Activated T-cell treated with anti-CD3 and anti-CD28 coated beads for 48 hours (primary cell): ENCODE measurements at places on chromosomes 12 and 14.
A peak's percentile ranks its signal among the peaks of the same experiment; 100 is the strongest.

DNA sequence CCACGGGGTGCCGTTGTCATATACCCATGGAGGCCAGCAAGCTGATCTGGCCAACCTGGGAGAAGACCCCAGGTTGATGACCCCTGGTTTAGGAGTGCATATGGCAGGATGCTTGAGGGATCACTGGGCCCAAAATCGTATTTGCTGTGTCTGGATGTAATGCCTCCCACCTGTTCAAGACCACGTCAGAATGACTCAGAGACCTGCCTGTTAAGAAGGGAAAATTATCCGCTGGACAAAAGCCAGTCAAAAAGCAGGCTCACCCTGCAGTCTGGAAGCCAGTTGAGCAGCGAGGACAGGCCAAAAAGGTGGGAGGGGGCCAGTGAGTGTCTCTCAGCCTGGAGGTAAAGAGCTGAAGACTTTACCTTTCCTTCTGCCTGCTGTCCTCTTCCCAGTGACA is 449.2 kb downstream of the DPF3 start:
- DNase-seq = no peak

DNA sequence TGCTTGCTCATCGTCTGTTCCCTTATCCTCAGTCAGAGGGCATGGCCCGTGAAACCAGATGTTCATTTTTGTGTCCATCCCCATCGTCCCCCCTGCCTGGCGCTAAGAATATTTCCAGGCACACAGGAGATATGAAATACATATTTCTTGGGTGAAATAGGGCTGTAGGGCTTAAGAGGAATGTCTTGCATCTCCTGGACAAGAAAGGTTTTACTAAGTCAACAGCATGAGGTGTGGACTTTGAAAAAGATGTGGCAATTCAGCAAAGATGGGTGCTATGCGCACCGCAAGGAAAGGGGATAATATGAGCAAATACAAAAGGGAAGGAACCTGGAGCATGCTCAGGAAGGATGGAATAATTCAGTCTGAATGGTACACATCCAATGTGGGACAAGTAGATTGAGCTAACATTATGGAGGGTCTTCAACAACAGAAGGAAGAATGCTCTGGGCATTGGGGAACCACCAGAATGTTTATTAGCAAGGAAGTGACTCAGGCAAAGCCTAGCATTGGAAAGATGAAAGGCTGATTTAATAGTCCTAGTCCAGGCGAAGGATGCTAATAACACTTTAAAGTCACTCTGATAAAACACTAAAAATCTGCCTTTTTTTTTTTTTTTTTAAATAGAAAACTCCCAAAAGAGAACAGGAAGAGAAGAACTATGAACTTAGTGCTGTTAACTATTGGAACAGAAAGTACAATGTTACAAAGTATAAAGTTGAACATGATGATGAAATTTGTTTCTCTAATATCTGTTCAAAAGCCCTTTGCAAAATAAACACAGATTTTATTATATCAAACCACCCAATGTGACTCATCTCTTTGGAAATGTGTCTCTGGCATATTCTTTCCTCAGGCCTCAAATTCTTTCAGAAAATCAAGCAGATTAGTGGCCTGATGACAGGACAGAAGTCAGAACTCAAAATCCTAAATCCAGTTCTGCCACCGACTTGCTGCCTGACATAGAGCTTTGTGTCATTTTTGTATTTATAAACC is 449.5 kb downstream of the BCAT1 start:
- no peak for DNase-seq

GRCh38 chr12:30598889-30599288 is 96.8 kb downstream of the IPO8 start:
- no peak for DNase-seq

DNA sequence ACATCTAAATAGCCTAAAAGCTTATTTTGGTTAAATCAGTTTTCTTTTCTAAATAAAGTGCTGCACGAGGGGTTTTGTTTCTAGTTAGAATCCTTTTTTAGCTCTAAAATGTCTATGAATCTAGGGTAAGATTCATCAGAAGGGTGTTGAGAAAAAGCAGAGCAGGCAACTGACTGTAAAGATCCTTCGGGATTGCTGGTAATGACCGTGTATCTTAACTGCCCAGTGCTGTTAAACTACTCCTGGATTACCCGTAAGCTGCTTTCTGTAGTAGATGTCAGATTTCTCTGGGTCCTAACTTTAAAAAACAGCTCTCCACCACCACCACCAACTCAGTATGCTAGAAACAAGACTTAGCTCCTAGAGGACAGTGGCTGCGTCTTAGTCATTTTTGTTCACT is 39.2 kb downstream of the DACT1 start:
- no peak for DNase-seq

- DNase-seq = no peak
Measured at GRCh38 chr12:39697108-39697507, 77.5 kb upstream of the ABCD2 start.

- DNase-seq = no peak
Measured at GRCh38 chr14:34710744-34711143, 3.6 kb downstream of the CFL2 start.

DNA sequence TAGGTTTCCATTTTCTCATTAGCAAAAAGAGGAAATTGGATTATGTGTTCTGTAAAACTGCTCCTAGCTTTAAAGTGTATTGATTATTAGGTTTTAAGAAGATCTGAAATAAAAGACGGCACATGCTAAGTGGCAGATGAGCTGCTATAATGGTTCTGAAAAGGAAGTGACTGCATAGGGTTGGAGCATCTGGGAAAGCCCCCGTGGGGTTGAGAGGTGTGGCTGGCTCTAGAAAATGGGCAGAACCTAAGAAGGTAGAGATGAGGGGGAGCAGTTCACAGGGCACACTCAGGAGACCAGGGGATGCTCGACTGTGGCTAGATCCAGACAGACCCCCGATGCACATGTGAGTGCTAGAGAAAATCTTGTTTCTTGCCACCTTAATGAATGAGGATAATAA is 1.9 kb downstream of the IFNG-AS1 start:
- peak; percentile 3 for DNase-seq

GRCh38 chr12:124769881-124770512 is 93.7 kb downstream of the SCARB1 start:
- no peak for DNase-seq

DNA sequence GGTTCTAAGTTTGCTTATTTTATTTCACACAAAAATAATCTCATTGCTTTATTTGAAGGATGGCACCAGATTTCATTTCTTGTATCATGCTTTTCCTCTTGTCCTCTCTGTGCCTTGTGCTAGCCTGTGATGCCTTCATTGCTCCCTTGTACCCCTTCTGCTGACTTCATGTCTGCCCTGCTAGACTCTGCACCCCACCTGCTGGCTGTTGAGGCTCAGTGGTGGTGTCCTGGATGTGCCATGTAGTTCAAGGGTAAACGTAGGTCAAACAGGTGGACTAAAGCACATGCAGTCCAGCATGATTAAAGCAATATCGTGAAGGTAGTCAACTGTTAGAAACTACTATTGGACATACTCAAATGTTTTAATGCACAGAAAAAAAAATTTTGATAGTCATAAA is 21.6 kb downstream of the MRPS35 start:
- DNase-seq = no peak

GRCh38 chr14:24463884-24464785 is 21.6 kb upstream of the SDR39U1 start:
- DNase-seq = no peak

GRCh38 chr12:12918781-12919389 is 27.5 kb downstream of the GPRC5A start:
- DNase-seq = no peak

DNA sequence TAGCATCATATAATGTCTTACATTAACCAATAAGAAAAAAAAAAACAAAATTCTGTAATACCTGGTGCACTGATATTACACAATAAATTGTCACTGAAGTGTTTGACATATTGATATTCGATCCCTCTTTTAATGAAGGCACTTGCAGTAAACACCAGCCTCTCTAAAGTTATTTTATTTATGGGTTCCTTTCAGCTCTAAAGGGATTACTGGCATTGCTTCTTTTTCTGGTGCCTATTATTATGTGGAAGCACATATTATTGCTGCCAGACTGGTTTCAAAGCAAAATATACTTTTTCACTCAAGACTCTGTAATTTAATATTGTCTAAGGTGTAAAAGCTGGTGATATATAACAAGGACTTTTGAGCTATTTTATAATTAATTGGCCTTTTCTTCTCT is 1090.5 kb downstream of the TRHDE start:
- no peak for DNase-seq

DNA sequence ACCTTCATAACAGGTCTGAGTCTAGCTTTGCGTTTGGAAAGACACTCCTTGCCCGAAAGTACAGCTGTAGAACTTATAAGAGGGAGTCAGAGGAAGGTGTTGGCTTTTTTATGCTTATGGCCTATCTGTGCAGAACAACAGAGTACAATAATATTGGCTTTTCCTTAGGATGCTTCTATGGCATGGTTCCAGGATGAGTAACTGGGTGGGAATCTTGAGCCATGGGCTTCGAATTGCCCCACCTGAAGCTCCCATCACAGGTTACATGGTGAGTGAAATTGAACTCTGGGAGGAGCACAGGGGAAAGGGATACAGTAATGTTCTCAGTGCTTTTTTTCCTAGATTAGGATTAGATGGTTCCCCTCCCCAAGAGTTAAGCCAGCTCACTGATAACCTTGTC is 13.0 kb downstream of the PARP2 start:
- no peak for DNase-seq

- DNase-seq = no peak
Measured at GRCh38 chr12:45257185-45257930, 41.5 kb downstream of the ANO6 start.

- no peak for DNase-seq
Measured at GRCh38 chr14:85566603-85567002, 36.7 kb downstream of the FLRT2 start.

GRCh38 chr12:56271031-56271430 is 4.3 kb downstream of the COQ10A start:
- DNase-seq = no peak

DNA sequence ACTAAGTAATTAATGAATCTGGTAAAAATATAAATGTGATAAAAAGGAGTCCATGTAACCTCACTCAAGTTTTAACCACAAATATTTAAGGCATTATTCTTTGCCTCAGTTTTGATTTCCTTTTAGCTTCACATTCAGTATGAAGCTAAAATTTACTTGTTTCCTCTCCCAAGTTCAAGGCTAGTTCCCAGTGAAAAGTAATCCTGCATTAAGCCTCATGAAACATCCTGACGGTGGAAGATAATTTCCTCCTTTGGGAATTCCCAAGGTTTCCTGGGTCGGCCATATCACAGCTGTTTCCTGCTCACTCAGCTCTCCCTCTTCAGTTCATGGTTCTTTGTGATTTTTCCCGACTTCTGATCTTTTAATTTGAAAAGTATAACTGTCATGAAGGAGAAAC is 1256.8 kb upstream of the FLRT2 start:
- no peak for DNase-seq

DNA sequence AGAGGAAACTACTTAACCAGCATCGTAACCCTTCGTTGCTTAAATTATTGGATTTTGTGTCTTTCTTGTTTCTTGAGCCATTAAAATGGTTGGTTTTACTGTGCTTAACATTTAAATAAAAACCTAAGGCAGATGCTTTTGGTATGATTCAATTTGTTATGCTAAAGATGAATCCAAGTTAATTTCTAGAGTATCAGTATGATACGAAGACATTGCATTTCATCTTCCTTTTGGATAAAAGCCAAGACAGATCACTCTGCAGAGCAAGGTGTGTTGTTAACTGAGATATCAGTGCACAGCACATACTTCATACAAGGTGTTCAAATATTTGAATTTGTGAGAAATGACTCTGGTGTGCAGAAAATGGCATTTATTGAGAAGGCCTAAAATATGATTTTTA is 480.5 kb downstream of the PCNX1 start:
- DNase-seq = no peak

GRCh38 chr12:46546634-46547273 is 174.2 kb upstream of the SLC38A2 start:
- no peak for DNase-seq

DNA sequence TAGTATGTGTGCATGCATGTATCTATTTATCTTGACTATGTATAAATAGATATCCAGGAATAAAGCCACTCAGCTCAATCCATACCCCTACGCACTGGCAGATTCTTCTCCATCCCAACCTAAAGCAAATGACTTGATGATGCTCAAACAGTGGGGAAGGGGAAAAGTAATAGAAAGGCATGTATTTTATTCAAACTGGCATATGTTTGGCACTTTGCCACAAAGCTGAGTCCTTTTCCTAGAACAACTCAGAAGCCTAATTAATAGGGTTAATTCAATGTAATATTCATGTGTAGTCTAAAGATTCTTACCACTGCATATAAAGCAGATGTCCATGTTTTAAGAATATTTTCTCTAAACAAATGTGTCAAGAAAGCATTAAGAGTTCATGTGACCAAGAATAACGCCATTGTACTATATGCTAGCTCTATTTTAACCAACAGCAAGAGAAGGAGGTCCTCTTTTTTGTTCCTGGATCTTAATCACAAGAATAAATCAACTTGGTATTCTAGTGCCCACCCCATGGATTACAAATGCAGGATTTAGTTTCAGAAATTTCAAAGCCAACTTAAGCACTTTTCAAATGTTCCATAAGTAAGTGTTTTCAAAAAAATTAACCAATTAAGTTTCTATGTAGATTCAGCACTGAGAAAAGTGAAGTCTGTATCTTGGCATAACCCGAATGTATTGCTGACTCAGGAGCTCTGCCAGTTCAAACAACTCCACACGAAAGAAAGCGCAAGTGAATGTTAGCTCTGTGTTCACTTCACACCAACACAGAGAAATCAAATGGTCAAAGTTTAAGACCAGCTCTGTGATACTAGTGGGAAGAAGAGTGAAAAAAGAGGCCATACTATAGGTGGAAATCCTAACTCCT is 233.6 kb downstream of the MED13L start:
- no peak for DNase-seq

- DNase-seq = no peak
Measured at GRCh38 chr14:22488522-22489243, 100.3 kb downstream of the DAD1 start.

GRCh38 chr12:12068751-12069150 is 2.0 kb upstream of the BCL2L14 start:
- DNase-seq = no peak

GRCh38 chr14:103073367-103073875 is 10.6 kb upstream of the LBHD2 start:
- no peak for DNase-seq

- no peak for DNase-seq
Measured at GRCh38 chr12:82852529-82852928, 165.8 kb downstream of the TMTC2 start.

GRCh38 chr12:82805812-82806497 is 119.2 kb downstream of the TMTC2 start:
- no peak for DNase-seq

- no peak for DNase-seq
Measured at GRCh38 chr12:121196902-121197301, 13.0 kb upstream of the P2RX4 start.

- DNase-seq = no peak
Measured at GRCh38 chr14:35112641-35113040, 9.1 kb downstream of the PPP2R3C start.

- DNase-seq = no peak
Measured at GRCh38 chr12:132389526-132390286, 60.3 kb upstream of the GALNT9 start.

GRCh38 chr12:84772281-84772680 is 140.3 kb downstream of the SLC6A15 start:
- no peak for DNase-seq
